T-helper 1 cell (primary cell): ENCODE measurements at places on chromosomes 4 and X.

DNA sequence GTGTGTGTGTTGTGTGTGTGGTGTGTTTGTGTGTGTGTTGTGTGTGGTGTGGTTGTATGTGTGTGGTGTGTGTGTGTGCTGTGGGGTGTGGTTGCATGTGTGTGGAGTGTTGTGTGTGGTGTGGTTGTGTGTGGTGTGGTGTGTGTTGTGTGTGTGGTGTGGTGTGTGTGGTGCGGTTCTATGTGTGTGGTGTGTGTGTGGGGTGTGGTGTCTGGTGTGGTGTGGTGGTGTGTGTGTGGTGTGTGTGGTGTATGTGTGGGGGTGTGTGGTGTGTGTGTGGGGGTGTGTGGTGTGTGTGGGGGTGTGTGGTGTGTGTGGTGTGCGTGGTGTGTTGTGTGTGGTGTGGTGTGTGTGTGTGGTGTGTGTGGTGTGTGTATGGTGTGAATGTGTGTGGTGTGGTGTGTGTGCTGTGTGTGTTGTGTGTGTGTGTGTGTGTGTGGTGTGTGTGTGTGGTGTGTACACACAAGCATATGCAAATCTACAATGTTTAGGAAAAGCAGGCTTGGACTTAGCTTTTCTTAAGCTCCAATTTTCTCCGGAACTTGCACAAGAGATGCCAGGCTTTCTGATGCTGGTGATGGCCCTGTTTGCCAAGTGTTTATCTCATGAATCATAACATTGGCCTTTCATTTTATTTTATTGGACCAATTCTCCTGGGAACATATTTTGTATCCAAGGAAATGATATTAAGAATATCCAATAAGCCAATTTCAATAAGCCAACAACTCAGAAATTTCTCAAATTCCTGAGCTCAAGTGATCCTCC lies 148.7 kb downstream of the SPATA18 start:
- no peak for DNase-seq

DNA sequence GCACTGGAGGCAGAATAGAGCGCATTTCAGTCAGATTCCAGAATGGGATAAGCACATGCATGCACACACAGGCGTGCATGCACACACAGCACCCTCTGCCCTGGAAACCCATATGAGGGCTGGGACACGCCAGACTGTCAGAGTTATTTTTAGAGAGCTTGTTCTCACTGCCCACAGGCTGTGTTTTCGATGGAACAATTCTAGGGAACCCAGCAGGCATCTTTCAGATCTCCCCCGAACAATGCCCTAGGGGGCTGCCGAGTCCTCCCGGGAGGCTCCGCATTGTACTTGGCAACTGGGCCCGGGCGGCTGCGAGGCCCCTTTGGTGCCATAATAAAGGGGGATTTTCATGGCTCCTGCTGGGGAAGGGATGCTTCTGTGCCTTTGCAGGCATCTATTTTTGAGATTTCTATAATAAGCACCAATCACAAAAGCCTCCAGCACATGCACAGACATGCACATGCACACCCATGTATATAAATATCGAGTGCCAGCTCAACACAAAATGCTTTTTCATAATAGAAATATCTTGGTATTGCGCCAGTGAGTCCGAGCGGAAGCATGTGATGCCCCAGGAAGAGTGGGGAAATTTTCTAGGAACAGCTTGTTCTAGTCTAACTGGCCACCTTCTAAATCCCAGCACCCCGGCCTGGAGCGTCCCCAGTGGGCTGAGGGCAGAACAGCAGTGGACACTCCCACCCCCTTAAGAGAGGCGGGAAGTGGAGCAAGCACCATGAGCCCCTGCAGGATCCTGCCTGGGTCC lies 88.5 kb downstream of the PHKA2 start:
- no peak for DNase-seq

DNA sequence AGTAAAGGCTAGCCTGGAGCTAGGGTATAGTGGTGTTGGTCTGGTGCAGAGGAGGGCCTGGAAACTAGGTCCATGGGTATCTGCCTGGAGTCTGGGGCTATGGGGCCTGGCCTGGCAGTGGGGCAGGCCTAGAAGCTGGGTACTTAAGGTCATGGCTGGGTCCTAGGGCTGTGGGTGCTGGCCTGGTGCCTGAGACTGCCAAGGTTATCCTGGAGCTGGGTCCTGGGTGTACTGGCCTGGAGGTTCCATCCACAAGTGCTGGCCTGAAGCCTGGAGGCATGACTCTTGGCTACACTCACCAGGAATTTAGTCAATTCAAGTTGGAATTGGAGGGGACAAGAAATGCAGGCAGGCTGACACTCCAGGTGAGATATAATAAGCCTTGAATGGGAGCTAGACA lies 108.4 kb upstream of the ZCCHC13 start:
- no peak for DNase-seq

DNA sequence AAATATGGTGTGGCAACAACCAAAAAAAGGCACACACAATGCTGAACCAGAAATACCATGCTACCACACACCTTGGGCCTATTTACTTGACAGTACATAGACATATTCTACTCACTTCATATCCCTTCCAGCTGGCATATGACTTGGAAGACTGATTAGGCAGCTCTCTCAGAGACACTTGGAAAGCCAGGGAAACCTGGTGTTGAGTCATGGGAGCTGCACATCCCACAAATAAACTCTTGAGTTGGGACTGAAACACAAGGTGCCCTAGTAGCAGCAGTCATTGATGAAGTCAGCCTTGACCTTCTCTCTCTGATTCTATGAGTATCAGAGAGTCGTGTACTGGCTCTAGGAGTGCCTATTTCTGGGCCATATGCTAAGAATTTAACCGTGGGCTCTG lies 776.6 kb upstream of the LCORL start:
- DNase-seq = no peak

GRCh38 chr4:154719087-154719486 lies 24.7 kb upstream of the LRAT start:
- no peak for DNase-seq

- no peak for DNase-seq
Measured at GRCh38 chr4:185394568-185395237, 1.0 kb downstream of the LRP2BP start.

GRCh38 chrX:39642071-39642470 lies 455.7 kb downstream of the BCOR start:
- no peak for DNase-seq

- no peak for DNase-seq
Measured at GRCh38 chr4:93103042-93103441, 725.5 kb upstream of the ATOH1 start.

GRCh38 chrX:154458116-154458953 lies at the start of gene PLXNA3:
Gene PLXNA3, plus strand, starts transcription at chrX:154458281. Its CDS starts 1,903 bp downstream, at chrX:154460184.
- DNase-seq = peak; percentile 34

DNA sequence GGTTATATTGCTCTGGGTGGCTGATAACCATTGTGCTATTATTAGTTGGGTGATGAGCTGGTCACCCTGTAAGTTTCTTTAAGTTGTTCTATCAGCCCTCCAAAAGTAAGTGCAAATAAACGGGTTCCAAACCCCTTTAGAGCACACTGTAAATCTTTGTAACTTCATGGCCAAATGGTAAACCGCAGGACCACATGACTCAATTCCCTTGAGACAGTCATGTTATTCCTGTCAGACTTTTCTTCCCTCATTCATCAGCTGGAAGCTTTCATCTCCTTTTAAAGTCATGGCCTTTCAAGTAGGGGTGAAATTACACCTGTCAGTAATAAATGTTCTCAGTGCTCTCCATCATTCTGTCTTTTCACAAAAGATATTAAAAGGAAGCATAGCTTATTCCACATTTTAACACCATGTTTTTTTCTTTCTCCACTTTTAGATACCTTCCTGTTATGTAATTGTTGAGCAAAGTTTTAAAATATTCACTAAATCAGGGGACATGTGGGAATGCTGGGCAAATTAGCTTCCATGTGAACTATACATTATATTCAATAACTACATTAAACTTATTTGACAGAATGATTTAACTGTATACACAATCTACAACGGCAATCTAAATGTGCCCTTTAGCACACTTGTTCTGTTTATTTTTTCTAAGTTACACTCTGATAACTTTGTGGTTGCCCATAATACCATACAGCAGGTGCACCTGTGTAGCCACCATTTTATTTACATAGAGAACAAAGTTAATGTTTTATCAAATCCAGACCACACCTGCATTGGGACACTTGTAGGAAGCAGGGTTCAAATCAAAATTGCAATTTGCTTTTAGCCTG lies 275.5 kb downstream of the CFAP299 start:
- no peak for DNase-seq

DNA sequence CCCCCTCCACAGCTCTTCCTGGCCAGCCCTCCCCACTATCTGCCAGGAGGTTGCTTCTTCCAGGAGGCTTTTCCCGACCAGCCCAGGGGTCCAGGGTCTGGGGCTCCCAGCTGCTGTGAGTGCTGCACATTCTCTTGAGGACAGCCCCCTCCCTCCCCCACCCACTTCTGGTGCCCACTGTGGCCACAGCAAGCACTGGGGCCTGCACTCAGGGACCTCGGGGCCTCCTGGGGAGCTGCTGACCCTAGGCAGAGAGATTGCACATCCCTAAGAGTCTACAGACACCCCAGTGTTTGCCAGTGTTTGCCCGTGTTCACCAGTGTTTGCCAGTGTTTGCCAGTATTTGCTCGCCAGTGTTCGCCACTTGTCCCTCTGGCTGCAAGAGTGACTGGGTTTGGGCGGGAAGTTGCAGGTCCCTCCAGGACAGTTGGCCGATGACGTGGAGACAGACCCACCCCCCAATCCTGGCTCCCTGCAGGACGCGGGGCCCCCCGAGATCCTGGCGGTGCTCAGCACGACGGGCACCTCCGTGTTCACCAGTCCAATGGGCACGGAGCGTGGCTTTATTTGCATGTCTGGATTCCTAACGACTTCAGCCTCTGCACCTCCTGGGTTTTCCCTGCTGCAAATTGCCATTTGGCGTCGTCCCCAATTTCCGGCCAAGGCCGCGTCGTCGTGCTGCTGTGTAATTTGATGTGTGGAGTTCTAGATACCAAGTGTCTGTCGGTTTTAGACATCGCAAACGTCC lies 87.5 kb upstream of the NKX1-1 start:
- no peak for DNase-seq

DNA sequence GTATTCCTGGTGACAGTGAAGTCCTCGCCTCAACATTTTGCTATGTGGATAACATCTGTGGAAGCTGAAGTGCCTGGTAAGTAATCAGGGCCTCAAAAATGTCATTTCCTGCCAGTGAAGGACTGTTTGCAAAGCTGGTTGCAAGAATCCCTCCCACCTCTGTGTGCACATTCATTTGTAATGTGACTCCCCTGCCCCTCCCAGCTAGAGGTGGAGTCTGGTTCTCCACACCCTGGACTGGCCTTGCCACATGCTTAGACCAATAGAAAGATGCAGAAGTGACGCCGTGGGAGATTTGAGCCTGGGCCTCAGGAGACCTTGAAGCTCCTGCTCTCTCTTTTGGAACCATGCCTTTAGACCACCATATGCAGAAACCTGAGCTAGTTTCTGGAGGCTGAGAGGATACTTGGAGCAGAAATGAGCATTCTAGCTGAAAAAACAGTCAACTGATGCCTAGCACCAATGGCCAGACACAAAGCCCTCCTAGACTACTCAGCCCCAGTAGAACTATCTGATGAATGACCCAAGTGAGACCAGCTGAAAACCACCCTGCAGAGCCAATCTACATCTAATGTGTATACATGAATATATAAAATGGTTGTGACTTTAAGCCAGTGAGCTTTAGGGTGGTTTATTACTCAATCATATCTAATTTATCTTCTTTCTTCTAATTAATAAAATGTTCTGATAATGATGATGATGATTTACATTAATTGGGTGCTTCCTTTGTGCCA lies 47.8 kb upstream of the CRMP1 start:
- no peak for DNase-seq

DNA sequence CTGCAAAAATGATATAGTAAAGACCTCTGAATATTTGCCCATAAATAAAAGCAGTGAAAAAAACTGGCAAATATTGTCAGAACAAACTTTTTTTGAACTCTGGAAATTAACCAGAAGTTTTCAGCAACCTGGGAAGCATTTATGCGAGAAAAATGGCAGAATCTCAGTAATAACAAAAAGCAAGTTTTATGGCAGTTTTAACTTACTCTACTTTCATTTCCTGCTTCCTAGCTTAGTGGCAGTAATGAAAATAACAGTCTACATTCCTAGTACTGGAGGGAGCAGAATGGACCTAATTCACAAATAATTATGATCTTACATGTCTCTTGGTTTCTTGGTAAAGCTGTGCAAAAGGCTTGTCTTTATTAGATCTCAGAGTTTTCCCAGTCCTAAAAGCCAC lies 460.1 kb downstream of the NAF1 start:
- DNase-seq = no peak

DNA sequence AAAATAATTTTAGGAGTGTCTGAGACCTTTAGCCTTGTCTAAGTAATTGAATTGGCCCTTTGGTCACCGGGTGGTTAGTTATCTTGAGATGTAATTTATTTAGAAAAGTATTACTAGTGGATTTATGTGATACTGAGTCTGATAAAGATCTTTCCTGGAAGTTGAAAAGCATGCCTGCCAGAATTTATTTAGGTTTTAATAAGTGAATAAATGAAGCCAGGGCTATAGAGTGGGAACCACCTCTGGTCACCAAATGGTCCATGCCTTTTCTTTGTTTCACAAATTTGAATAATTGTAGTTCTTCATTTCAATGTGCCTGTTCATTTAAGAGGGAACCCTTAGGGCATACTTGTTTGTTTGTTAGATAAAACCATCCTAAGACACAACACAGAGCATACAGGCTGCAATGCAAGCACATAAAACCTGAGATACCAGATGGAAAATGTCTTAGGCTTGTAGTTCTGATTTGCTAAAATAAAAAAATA lies 627.8 kb downstream of the ADGRL3 start:
- no peak for DNase-seq

- no peak for DNase-seq
Measured at GRCh38 chr4:170248029-170248428, 158.3 kb upstream of the AADAT start.

DNA sequence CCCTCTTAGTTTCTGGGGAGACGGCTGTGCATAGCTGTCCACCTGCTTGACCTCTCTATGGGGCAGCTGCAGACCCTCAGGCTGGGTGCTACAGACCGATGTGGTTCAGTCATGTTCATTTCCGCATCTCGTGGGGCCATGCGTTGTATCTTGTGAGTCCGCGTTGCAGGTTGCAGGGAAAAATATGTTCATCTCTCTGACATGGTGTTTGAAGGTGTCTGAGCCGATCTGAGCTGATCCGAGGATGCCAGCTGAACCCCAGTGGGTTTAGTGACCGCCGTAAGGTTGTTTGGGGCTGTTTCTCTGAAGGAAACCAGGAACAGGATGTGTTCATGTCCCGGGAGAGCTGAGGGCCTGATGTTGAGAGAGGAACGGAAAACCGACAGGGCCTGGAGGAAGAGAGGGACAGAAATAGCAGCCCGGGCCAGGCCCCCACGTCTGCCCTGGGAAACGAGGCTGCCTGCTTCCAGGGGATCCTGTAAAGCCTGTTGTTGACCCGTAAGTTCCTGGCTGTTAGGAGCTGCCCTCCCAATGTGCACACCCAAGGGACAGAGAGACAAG lies 9.8 kb upstream of the P2RY8 start:
- no peak for DNase-seq

DNA sequence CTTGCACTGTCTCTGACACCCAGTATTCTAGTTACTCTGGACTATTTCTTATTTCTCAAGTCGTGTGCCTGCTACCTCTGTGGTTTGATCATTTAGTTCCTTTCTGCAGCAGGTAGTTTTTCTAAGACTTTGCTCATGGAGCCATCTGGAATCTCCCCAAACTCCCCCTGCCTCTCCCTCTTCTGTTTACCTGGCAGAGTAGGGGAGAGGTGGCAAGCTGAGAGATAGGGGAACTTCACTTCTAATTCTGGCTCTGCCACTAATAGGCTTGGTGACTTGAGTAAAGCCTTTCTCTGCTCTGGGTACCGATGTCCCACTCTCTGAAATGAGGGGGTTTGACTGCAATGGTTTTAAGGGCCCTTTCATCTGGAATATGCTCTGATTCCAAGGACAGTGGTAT lies 141.3 kb downstream of the CPEB2 start:
- DNase-seq = no peak
